Kidney (tissue), 22 donors: ENCODE measurements at places on chromosomes 11 and 22.
A peak's percentile ranks its signal among the peaks of the same experiment; 100 is the strongest.

- no peak for DNase-seq
Measured at GRCh38 chr11:19571906-19572305, 140.7 kb upstream of the NAV2 start.

GRCh38 chr22:20571531-20572007, 64.2 kb downstream of the MED15 start:
- no peak for DNase-seq

- no peak for DNase-seq
Measured at GRCh38 chr11:95766701-95767100, 22.9 kb downstream of the FAM76B start.

GRCh38 chr11:20894296-20894695, 224.9 kb downstream of the NELL1 start:
- DNase-seq: no peak

DNA sequence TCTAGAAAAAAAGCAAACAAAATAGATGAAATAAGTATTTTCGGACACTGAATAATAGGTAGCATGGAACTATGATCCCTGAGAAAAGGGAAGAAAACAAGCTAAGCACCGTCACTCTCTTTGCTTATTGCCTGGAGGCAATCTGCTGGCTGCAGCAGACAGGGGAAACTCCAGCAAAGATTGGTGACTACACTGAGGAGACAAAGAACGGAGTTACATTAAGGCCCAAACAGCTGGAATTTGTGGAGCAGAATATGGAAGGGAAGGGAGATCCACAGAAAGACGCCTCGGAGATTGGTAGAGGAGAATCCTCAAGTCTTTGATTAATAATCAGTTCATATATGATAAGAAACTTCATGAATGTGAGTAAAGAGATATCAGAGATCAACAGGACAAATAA, 150.2 kb downstream of the TYR start:
- DNase-seq: no peak

DNA sequence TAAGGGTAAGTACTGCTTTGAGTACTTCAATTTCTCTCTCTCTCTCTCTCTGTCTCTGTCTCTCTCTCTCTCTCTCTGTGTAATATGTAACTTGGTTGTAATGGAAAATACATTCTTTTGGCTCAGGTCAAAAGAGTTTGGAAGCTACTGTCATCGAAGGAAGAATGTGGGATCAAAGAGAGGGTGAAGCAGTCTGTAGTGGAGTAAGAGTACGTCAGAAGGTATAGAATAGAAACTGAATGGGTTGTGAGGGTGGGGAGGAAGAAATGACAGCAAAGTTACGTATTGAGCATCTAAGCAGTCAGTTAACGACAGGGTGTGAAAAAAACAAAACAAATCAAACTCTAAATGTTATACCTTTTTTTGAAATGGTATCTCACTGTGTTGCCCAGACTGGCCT, 10.0 kb downstream of the NCAM1 start:
- no peak for DNase-seq

- no peak for DNase-seq
Measured at GRCh38 chr11:19558189-19558986, 154.2 kb upstream of the NAV2 start.

DNA sequence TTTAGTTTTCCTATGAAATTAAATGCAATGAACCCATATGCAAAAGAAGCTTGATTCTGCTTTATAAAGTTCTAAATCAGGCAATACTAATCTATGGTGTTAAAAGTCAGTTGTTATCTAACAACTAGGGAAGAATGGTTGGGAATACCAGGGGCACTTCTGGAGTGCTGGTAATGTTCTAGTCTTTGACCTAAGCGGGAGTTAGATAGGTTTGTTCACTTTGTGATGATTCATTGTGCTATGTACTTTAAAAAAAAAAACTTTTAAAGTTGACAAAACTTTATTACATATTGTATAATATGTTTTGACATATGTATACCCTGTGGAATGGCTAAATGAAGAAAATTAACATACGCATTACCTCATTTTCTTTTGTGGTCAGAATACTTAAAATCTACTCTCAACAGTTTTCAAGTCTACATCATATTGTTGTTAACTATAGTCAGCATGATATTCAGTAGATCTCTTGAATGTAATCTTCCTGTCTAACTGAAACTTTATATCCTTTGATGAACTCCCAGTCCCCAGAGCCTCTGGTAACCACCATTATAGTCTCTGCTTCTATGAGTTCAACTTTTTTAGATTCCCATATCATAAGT, 39.2 kb downstream of the BIRC2 start:
- DNase-seq: no peak

DNA sequence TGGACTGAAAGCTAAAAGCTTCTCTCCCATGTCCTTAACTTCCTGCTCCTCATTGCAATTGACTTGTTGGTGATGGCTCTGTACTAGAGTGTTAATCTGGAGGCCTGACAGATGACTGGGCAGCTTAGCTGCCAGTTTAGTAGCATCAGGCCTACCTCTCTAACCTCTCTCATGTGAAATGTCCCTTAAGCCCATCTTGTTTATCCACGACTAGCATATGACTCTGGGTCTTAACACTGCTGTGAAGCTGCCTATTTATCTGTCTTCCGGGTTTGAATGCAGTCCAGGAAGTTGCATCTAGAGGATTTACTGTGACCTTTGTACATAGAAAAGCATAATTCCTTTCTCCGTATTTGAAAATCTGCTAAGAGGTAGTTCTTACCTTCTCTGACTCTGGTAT, 85.3 kb upstream of the HORMAD2 start:
- DNase-seq: no peak

DNA sequence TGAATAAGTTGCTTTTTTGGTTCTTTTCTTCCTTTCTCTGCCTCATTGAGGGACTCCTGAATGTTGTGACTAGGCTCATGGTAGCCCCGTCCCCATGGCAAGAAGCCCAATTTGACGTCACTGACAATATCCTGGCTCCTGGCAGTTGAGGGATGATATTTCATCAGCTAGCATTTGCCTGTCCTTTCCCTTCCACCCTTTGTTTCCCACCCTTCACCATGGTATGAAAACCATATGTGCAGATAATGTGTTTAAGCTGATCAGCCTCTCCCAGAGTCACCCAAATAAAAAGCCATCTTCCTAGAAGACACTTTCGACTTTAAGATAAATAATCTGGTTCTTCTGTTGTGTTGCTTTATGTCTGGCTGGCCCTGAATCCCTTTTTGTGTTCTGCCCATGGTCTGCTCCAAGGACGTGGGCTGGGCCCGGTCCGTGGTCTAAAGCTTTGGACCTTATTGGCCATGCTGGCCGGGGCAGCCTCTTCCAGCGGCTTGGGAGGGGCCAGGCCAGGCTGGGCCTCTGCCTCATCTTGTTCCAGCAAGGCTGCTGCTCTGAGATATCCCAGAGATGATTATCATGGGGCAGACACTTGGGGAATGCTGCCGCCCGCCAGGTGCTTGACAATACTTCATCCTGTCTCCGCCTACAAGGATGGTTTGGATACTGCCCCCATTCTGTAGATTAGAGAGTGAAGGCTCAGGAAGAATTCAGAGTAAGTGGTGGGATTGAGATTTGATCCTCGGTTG, 5.1 kb downstream of the TSPAN18 start:
- DNase-seq: no peak

DNA sequence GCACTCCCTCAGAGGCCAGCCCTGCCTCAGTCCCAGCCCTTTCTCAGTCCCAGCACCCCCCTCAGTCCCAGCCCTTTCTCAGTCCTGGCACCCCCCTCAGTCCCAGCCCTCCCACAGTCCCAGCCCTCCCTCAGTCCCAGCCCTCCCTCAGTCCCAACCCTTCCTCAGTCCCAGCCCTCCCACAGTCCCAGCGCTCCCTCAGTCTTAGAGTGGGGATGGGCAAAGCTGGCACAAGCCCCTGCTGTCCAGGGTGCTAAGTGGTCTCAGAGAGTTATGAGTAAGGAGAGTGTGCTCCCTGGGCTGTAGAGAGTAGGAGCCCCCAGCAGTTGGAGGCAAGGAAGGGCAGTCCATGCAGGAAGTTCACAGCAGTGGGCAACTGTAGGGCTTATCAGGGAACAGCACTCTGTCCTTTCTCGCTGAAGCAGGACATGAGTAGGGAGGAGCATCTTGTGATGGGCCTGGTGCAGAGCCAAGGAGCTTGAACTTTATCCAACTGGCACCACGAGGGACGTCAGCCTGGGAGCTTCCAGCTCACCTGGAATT, 51.4 kb upstream of the CRYBB3 start:
- DNase-seq: no peak

DNA sequence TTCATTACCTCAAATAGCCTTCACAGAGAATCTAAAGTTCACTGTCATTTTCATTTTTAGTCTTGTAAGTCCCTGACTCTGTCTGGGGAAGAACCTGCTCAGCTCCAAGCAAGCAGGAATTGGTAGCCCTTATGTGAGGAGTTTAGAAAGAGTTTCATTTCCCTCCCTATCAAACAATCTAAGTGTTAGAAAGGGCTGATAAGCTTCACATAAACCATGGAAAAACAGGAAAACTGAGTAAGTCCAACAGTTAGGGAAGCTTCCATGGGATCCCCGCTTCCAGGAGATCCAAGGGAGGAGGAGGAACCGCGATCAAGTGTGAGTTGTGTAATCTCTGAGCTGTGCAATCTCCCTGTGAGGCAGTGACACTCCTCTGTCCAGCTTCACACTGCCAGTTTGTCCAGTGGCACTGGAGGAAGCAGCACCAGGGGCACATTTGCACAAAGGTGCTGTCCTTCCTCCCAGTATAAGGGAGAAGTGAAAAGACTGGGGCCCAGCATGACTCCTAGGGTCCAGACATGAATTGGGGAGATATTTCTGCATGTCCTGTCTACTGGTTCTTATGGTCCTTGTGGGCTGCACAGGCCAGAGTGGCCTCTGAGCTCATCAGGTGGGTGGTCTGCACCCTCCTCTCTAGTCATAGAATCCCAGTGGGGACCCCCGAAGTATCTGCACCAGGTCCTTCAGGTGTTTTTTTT, 4.3 kb downstream of the PRAME start:
- no peak for DNase-seq

DNA sequence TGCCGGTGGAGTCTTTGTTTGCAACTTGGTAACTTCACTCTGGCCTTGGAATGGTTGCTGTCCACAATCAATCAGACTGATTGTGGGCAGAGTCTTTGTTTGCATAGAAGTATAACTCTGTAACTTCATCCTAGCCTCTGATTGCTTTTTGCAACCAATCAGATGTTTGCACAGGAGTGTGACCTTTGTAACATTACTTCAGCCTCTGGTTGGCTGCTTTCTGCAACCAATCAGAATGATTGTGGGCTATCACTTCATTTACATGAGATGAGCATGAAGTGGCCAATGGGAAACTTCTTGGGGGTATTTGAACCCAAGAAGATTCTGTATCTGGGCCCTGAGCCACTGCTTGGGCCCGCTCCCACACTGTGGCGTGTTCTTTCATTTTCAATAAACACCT, 79.6 kb upstream of the CLDN5 start:
- DNase-seq: no peak

DNA sequence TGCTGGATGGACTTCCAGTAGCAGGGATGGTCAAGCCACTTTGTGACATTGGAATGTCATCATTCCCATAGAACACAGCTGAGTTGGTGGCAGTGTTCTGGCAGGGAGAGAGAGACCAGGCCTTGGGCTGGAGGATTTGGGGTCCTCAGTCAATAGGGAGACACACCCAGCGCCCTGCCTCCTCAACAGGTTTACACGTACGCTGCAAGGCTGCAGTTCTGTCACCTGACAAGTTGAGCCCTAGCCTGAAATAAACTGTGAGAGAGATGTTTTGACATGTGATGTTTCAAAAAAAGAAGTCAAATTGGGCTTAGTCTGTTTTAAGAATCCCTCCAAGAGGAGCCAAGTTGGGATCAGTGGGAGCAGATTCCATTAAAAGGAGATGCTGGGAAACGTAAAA, 42.9 kb upstream of the CRYBB3 start:
- no peak for DNase-seq

GRCh38 chr11:59818572-59818971, 8.0 kb upstream of the MRPL16 start:
- no peak for DNase-seq

DNA sequence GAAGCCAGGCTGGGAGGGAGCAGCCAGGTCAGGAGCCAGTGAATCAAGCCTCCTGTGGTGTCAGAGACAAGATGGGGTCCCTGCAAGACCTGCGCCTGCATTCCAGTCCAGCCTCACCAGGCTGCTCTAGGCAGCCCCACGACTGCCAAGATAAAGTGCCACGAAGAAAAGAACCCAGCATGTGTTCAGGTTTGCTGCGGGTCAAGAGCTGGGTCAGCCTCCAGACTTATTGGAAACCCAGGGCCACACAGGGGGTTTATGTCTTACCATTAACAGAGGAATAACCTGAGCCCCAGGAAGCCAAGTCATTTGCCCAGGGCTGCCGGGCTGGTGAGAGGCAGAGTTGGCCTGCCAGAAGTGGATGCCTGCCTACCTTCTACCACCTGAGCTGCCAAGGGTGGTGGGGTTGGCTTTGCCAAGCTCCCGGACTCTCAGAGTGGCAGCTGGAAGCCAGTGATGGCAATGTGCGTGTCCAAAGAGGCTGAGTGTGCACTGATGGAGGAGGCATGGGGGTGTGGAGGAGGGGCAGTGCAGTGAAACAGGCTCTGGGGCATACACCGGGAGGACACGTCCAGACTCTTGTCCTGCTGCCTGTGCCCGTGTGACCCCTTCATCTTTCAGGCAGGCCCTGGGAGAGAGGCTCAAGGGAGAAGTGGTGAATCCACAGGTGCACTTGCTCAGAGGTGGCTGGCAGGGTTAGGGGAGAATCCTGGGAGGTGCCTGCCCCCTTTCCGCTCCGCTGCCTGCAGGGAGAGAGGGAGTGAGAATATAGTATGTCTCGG, 1.7 kb downstream of the RASD2 start:
- peak; percentile 68 for DNase-seq
